NCI-H1417 (cell line): ENCODE measurements at places on chromosomes 6 and 20.

GRCh38 chr6:35977308-35977707, 47.1 kb downstream of the SLC26A8 start:
- no peak for DNase-seq

- DNase-seq: peak; percentile 32
Observed at GRCh38 chr20:40650707-40651106, 38.3 kb downstream of the MAFB start.

- peak; percentile 61 for DNase-seq
Observed at GRCh38 chr20:53865901-53866793, 204.2 kb downstream of the BCAS1 start.

- no peak for DNase-seq
Observed at GRCh38 chr6:141307309-141307998, 825.3 kb upstream of the GJE1 start.

- DNase-seq: no peak
Observed at GRCh38 chr20:57638173-57638894, 18.1 kb upstream of the ZBP1 start.

DNA sequence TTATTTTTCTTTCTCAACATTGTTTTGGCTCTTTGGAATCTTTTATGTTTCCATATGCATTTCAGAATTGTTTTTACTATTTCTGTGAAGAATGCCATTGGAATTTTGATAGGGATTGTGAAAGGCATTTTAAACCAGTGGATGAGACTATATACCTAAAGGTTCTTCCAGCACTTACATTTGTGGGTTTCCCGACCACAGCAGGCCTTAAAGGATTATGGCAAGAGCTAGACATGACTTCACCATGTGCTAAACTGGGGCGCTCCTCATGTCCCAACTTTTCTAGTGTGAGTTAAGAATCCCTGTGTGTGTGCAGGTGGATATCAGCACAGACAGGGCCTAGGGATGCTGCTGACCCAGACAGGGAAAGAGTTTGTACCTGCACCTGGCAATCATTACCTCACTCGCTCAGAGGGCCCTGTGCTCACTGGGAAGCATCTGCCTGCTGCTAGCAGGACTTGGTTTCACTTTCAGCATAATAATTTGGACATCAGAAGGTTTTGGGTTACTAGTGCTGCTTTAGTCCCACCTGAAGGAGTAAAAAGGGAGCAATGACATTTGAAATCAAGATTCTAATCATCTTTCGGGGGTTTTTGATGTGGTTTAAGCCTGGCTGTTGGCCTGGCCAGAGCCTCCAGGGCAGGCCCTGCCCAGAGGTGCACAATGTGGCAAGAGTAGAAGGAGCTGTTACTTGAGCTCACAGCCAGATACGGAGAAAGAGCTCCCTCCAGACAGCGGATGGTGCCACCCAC, 137.1 kb downstream of the CDC5L start:
- DNase-seq: no peak
